ENCODE measurements at places on chromosomes 11 and 22. TPM values are rescaled to one million over a fixed set of nuclear protein-coding genes. Genes with fewer than 3 reads are reported as not detected.

The DNAL4 gene
- 24.4 TPM for total RNA-seq

The ATP5MG gene
- total RNA-seq = 26.9 TPM

The LMNTD2 gene
- total RNA-seq = 14.8 TPM

The CD81 gene
- 330 TPM for total RNA-seq

The TMEM138 gene
- 27.9 TPM for total RNA-seq

The KLHL35 gene
- not detected for total RNA-seq

The YAP1 gene
- total RNA-seq = 102 TPM

The FAM227A gene
- 0.27 TPM for total RNA-seq

The GLYATL2 gene
- not detected for total RNA-seq

The BIRC3 gene
- total RNA-seq = 54.6 TPM

The DEFB131B gene
- not detected for total RNA-seq
